Naive thymus-derived CD4-positive, alpha-beta T cell (primary cell): ENCODE measurements at places on chromosomes 6 and 20.

GRCh38 chr20:9602847-9603183 is 88.4 kb downstream of the LAMP5 start:
- H3K27me3 ChIP-seq, result no peaks in the 10 kb centered on the region
- H3K36me3 ChIP-seq, result no peaks in the 10 kb centered on the region
- H3K4me3 ChIP-seq, result no peak overlapping the region
- H3K4me1 ChIP-seq, result no peaks in the 10 kb centered on the region
- no peak overlapping the region for H3K27ac ChIP-seq

- H3K4me1 ChIP-seq, result no peaks in the 10 kb centered on the region
- H3K4me3 ChIP-seq, result no peak overlapping the region
- DNase-seq, result no peak
- no peak overlapping the region for H3K27ac ChIP-seq
These were observed 16.8 kb downstream of the PGM3 start for GRCh38 chr6:83176246-83176645.

GRCh38 chr6:48626421-48626820 is 515.4 kb upstream of the PTCHD4 start:
- H3K4me3 ChIP-seq, result no peak overlapping the region
- no peak overlapping the region for H3K27ac ChIP-seq
- DNase-seq, result no peak

DNA sequence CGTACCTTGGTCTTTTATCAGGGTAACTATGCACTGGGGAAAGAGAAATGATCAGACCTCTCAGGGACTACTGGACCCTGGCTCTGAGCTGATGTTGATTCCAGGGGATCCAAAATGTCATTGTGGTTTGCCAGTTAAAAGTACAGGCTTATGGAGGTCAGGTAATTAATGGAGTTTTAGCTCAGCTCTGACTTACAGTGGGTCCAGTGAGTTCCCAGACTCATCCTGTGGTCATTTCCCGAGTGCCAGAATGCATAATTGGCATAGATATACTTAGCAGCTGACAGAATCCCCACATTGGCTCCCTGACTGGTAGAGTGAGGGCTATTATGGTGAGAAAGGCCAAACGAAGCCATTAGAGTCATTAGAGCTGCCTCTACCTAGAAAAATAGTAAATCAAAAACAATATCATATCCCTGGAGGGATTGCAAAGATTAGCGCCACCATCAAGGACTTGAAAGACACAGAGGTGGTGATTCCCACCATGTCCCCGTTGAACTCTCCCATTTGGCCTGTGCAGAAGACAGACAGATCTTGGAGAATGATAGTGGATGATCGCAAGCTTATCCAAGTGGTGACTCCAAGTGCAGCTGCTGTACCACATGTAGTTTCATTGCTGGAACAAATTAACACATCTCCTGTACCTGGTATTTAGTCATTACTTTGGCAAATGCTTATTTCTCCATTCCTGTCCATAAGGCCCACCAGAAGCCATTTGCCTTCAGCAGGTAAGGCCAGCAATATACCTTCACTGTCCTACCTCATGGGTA is 152.4 kb downstream of the THBS2 start:
- DNase-seq, result no peak
- H3K27ac ChIP-seq, result no peak overlapping the region
- H3K4me3 ChIP-seq, result no peak overlapping the region

DNA sequence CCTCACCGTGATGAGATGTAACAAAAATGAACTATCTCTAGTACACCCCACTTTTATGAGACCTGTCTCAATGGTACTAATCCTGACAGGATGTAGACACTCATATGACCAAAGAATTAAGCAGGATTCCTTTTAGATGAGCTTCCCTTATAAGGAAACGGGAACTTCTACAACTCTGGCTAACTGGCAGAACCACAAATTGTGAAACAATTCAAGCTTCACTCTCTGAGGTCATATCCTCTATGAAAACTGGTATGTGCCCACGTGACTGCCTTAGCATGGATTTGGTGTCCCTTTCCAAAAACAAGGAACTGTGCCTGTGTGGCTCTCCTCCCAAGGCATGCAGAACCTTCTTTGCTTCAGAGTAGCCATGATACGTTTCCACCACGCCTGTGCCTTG is 14.1 kb upstream of the CPNE5 start:
- no peak overlapping the region for H3K27ac ChIP-seq
- no peaks in the 10 kb centered on the region for H3K27me3 ChIP-seq
- no peak overlapping the region for H3K4me3 ChIP-seq
- H3K4me1 ChIP-seq, result no peaks in the 10 kb centered on the region
- DNase-seq, result no peak
- no peaks in the 10 kb centered on the region for H3K36me3 ChIP-seq

- no peaks in the 10 kb centered on the region for H3K4me1 ChIP-seq
- peaks cover 3% of the 10 kb centered on the region for H3K27me3 ChIP-seq
- H3K4me3 ChIP-seq, result no peak overlapping the region
- no peak overlapping the region for H3K27ac ChIP-seq
These were observed 98.6 kb downstream of the RFX6 start for GRCh38 chr6:116975600-116975999.

- H3K36me3 ChIP-seq, result no peaks in the 10 kb centered on the region
- no peaks in the 10 kb centered on the region for H3K4me1 ChIP-seq
- no peak for DNase-seq
- no peak overlapping the region for H3K4me3 ChIP-seq
- H3K27me3 ChIP-seq, result no peaks in the 10 kb centered on the region
These were observed 608.4 kb downstream of the EPHA7 start for GRCh38 chr6:92810913-92811312.

DNA sequence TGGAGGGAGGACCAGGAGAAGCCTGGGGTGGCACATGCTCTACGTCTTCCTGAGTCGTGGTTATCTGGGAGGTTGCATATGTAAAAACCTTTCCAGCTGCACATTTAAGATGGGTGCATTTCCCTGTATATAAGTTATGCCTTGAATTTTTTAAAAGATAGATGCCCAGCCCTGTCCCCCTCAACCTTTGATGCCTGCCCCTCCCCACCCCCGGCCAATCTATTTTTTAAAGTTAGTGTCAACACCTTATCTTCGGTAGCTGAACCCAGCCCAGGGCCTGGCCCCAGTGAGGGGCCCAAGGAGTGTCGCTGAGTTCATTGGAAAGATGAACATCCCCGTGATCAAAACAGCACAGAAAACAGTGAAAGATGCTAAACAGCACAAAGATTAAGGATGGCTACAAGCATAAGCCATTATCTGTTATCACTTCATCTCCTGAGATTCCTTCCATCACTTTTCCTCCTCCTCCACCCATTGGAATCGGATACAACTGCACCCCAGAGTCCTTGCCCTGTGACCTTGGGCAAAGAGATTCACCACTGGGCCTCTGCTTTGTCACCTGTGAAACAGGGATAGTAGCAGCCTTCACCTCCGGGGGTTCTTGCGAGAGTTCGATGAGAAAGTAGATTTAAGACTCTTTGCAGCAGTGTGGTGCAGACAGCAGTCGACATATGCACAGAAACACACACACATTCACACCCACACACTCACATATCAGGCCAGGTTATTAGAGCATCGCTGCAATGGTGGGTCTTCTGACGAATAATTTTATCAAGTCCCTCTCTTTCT is 47.5 kb downstream of the SIRPA start:
- H3K4me1 ChIP-seq, result no peaks in the 10 kb centered on the region
- H3K27ac ChIP-seq, result no peak overlapping the region
- no peak overlapping the region for H3K4me3 ChIP-seq
- H3K36me3 ChIP-seq, result no peaks in the 10 kb centered on the region

DNA sequence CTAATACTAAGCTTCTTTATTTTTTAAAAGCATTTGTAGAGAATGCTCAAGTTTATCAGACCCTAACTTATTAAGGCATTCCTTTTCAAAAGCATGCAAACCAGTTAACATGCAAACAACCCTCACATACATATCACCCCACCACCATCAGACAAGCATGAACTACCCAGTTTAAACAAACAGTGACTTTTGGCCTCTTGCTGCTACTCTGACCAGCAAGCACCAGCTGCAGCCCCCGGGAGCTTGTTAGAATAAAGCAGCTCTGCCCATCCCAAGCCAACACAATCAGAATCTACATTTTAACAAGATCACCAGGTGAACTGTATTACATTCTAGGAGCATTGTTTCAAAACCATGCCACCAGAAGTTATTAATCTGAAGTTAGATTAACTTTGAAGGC is 5.9 kb upstream of the NUP153 start:
- H3K4me3 ChIP-seq, result no peak overlapping the region
- no peaks in the 10 kb centered on the region for H3K36me3 ChIP-seq
- no peaks in the 10 kb centered on the region for H3K27me3 ChIP-seq
- peaks cover under 1% of the 10 kb centered on the region for H3K4me1 ChIP-seq
- H3K27ac ChIP-seq, result no peak overlapping the region
- no peak for DNase-seq

GRCh38 chr6:163983679-163984078 is 569.2 kb downstream of the QKI start:
- H3K4me1 ChIP-seq, result no peaks in the 10 kb centered on the region
- no peaks in the 10 kb centered on the region for H3K27me3 ChIP-seq
- H3K4me3 ChIP-seq, result no peak overlapping the region
- H3K36me3 ChIP-seq, result no peaks in the 10 kb centered on the region
- no peak overlapping the region for H3K27ac ChIP-seq
- DNase-seq, result no peak

DNA sequence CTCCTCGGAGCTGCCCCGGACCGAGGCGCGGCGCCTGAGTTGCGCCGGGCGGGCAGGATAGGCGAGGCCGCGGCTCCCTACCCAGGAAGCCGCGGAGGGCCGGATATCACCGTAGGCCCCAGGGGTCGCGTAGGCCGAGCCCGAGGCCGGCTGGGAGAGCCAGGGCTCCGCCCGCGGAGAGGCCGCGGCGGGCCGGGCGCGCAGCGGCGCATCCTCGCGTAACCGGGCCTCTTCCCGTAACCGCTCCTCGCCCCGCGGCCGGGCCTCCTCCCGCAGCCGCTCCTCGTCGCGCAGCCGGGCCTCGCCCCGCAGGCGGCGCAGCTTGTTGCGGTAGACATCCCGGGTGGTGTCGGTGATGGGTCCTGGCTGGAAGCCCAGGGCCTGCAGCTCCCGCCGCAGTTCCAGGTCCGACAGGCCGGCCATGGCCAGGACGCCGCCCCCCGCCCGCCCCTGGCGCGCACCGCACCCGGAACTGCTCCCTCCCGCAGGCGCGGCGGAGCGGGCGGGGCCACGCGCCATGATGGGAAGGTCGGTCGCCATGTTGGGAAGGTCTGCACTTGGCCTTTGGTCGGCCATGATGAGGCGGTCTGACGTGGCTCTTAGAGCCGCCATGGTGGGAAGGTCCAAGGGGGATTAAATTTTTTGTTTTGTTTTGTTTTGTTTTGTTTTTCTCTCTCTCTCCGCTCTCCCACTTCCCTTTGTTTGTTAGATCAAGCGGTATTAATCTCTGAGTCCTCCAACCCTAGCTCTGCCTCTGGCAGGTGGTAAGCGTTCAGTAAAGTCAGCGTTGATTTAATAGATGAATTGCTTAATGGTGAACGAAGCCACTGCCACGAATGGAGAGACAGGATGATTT is at the start of gene LEMD2:
Gene LEMD2, minus strand, starts transcription at position 437 of the 856 bp plus-strand sequence. Its CDS starts 14 bp downstream, at position 423.
- no peaks in the 10 kb centered on the region for H3K27me3 ChIP-seq
- peaks cover 40% of the 10 kb centered on the region for H3K4me1 ChIP-seq
- peak within 1 kb of the TSS; percentile 92 for H3K27ac ChIP-seq
- H3K36me3 ChIP-seq, result peaks cover 28% of the 10 kb centered on the region

GRCh38 chr20:9978397-9979004 is 56.3 kb upstream of the ANKEF1 start:
- no peaks in the 10 kb centered on the region for H3K27me3 ChIP-seq
- no peak for DNase-seq
- H3K4me3 ChIP-seq, result no peak overlapping the region
- no peaks in the 10 kb centered on the region for H3K4me1 ChIP-seq
- H3K36me3 ChIP-seq, result no peaks in the 10 kb centered on the region

GRCh38 chr6:63574554-63574900 is 2.2 kb downstream of the LOC128125822 start:
- no peak overlapping the region for H3K27ac ChIP-seq
- peaks cover 4% of the 10 kb centered on the region for H3K36me3 ChIP-seq
- DNase-seq, result no peak
- no peaks in the 10 kb centered on the region for H3K27me3 ChIP-seq
- H3K4me1 ChIP-seq, result peaks cover 16% of the 10 kb centered on the region

GRCh38 chr20:3681931-3682781 is at the start of gene ADAM33:
Gene ADAM33, minus strand, starts transcription at chr20:3682010. Its CDS starts 6 bp downstream, at chr20:3682004.
- no peaks in the 10 kb centered on the region for H3K4me1 ChIP-seq
- H3K27ac ChIP-seq, result no peak within 1 kb of the TSS
- no peaks in the 10 kb centered on the region for H3K36me3 ChIP-seq

- H3K4me1 ChIP-seq, result no peaks in the 10 kb centered on the region
- no peaks in the 10 kb centered on the region for H3K27me3 ChIP-seq
- no peaks in the 10 kb centered on the region for H3K36me3 ChIP-seq
- DNase-seq, result no peak
- no peak overlapping the region for H3K27ac ChIP-seq
These were observed 110.3 kb downstream of the BCAS1 start for GRCh38 chr20:53959911-53960578.

DNA sequence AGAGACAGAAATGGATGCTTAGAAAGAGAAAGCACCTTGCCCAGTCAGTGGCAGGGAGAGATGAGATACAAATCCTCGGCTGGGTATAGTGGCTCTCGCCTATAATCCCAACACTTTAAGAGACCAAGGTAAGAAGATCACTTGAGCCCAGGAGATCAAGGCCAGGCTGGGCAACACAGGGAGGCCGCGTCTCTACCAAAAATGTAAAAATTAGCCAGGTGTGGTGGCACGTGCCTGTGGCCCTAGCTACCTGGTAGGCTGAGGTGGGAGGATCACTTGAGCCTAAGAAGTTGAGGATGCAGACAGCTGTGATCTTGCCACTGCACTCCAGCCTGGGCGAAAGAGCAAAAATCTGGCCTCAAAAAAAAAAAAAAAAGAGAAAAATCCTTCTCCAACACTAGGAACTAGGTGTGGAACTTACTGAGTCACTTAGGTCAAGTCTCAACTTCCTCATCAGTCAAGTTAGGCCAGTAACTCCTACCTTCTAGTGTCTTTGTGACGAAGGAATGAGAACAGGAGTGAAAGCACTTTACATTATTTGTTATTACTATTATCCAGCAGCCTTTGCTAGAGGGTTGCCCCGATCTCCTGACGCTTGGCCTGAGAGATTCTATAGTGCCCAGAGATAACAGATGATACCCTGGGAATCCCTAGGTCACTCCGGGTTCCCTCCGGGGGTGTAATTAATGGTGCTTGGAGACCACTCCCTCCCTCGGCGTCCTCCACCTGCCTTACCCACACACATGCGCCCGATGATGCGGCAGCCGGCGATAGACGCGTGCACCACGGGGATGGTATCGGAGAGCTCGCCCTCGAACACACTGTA is 918 bp downstream of the EIF6 start:
- peak overlapping the region; percentile 56 for H3K4me3 ChIP-seq
- no peaks in the 10 kb centered on the region for H3K27me3 ChIP-seq
- H3K4me1 ChIP-seq, result peaks cover 8% of the 10 kb centered on the region
- no peak for DNase-seq

GRCh38 chr6:20479060-20479459 is 55.2 kb upstream of the CDKAL1 start:
- no peak overlapping the region for H3K27ac ChIP-seq
- no peaks in the 10 kb centered on the region for H3K36me3 ChIP-seq
- no peaks in the 10 kb centered on the region for H3K4me1 ChIP-seq

- H3K36me3 ChIP-seq, result no peaks in the 10 kb centered on the region
- H3K27me3 ChIP-seq, result no peaks in the 10 kb centered on the region
- no peak overlapping the region for H3K27ac ChIP-seq
- no peak for DNase-seq
- no peaks in the 10 kb centered on the region for H3K4me1 ChIP-seq
These were observed 49.0 kb upstream of the ASF1A start for GRCh38 chr6:118844915-118845314.

GRCh38 chr20:953742-954141 is 37.6 kb upstream of the ANGPT4 start:
- no peak overlapping the region for H3K4me3 ChIP-seq
- H3K4me1 ChIP-seq, result no peaks in the 10 kb centered on the region
- H3K36me3 ChIP-seq, result no peaks in the 10 kb centered on the region
- H3K27me3 ChIP-seq, result no peaks in the 10 kb centered on the region
- DNase-seq, result no peak
- no peak overlapping the region for H3K27ac ChIP-seq
